Activated CD8-positive, alpha-beta T cell treated with anti-CD3 and anti-CD28 coated beads, Interleukin-2, amount 10 ng/mL, durations not matched to agents 7 days and 5 days (primary cell): ENCODE measurements at places on chromosomes 16 and 17. TPM values are rescaled to one million over a fixed set of nuclear protein-coding genes. Genes with fewer than 3 reads are reported as not detected.

Gene MT1M
- total RNA-seq, result not detected

Gene TMEM238L
- not detected for total RNA-seq

DNA sequence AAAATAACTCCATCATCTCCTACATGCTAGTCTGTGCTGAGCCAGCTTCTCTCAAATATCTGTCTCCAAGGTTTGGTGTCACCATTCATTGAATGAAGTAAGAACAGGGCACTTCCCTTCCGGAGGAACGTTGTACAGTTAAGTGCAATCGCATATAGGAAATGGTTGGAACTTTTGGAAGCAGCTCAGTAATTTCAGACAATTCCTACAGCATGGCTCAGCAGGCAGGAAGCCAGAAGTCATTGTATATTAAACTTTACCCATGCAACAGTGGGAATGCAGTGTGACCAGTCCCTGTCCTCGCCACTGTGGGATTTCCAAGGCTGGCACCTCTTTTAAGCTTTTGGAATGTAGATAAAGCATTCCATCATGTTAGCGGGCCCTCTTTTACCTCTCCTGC, 51.1 kb upstream of the MYH2 start:
- no peak for DNase-seq

DNA sequence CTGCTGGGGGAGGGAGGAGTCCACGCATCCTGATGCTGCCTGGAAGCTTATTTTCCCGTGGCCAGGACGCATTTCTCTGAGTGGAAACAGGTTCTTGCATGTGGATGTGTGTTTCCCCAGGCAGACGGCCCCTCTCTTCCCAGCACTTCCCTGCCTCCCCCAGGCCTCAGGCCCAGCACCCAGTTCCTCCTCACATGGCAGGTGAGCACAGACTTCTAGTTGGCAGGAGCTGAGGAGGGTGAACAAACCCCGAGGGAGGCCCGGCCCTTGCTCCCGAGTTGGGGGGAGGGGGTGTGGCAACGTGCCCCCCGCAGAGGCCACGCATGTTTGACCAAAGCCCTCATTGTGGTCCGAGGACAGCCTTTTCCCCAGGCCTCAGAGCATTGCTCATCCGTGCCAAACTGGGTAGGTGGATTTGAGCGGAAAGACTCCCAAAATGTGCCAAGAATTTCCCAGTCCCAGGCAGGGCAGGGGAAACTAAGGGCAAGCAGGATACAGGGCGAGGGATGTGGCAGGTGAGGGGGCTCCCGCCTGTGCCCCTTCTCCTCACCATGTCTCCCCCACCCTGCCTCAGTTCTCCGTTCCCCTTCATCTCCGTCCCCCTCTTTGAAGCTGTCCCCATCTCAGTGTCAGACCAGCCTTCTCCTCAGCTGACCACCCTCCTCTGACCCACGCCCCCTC, 1.5 kb upstream of the SPEM1 start:
- DNase-seq, result no peak
